ENCODE measurements at places on chromosomes 1 and 21.
A peak's percentile ranks its signal among the peaks of the same experiment; 100 is the strongest.

DNA sequence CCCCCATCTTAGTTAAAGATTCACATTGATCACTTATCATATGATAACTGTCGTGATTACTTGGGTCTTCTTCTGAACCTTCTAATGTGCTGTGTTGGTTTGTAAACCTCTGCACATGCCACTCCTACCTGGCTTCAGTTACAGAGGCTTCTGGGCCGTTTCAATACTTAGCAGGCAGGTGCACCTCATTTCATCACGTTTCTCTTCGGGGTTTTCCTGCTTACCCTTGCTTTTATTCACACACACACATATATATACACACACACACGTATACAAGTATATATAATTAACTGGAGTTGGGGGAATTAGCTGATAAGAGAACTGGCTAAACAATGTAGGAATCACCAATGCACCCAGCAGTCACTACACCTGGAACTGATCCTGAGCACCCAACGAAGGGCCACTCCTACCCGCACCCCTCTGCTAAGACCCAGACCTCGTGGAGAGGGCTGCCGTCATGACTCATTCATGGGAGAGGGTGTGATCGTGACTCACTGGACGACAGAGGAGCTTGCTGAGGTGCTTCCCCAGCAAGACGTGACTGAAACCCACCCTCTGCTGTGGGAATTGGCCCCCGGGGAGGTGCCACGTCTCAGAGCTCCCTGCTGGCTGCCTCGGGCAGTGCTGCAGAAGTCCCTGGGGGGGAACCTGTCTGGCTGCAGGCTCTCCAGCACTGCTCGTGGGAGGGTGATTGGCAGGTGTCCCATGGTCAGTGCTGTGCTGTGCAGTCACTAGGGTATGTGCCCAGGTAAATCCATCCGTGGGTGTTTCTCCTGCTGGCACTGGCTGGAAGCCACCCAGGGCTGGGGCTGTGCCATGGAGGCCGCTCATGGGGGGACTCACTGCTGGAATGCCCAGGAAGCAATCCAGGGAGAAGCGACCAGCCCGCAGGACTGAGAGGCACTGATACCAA lies 166.6 kb downstream of the DYRK1A start:
- no peak for DNase-seq

DNA sequence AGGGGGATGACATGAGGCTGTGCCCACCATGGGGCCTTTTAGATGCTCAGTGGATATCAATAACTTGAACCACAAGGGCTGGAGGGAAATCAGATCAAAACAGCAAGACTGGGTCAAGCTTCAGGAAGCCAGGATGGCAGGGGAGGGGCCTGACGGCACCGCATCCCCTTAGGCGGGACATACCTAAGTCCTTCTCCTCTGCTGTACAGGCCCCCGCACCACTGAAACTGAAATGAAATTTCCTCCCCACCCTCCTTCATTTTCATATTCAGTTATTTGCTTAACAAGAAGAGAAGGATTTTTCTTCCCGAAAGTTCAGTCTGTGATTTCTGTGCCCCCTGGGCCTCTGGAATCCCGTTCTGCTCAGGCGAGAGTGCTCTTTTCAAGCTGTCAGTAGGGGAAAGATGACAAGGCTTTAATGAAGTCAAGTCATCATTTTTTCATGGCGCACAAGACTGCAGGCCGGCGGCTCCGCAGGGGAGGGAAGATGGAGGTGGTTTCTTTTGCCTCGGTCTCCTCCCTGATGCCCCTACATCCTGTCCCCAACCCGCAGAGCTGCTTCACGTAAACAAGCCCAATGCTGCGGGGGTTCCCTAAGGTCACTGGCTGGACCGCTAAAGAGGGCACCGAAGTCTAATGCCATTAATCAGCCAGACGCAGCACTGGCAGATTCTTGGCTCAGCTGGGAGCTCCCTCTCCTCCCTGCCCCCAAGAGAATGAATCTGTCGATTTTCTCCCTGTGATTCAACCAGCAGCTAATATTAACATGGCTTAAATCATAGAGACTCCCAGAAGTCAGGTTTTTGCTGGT lies 264.8 kb downstream of the C1orf94 start:
- DNase-seq: no peak

DNA sequence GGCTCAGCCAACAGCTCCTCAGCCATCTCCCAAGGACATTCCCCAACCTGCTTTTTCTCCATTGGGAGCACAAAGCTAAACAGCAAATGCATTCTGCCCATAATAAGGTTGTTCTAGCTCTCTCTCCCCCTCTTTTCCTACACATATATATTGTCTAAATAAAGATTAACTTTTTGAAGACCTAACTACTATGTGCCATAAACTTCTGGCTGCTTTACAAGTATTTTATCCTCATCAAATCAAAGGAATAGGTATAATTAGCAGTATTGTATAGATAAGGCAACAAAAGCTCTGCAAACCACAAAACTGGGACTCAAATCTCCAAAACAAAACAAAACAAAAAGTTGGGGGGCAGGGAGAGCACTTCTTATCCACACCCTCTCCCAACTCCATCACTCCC lies 43.4 kb downstream of the TGFBR3 start:
- DNase-seq: no peak

- DNase-seq: no peak
Observed at GRCh38 chr1:20405893-20406604, 80.0 kb downstream of the CAMK2N1 start.

DNA sequence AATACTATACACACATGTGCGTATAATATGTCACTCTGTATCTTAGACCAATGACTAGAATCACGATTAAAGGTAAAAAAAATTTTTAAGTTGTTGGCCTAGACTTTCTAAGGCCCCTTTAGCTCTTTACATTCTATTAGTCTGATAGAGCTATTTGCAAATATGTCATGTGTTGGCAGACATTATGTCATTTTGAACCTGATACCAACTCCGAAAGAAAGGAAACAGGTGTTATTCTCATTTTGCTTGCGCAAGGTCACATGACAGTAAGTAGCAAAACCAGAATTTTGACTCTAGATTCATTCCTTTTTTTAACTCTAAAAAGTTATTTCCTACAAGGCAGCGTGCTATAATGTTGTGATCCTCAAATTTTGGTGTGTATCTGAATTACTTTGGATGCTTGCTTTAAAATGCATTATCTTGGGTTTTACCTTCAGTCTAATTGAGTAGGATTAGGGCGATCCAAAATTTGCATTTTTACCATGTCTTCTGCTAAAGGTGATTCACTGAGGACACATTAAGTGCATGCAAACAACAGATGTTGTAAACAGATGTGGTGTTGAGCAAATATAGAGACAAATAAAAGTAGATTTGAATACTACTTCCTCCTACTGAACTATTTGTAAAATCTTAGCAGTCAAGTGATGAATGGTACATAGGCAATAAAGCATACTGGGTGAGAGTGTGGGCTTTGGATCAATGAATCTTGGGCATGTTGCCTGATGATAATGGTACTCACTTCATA lies 63.5 kb upstream of the KIAA1614 start:
- no peak for DNase-seq

DNA sequence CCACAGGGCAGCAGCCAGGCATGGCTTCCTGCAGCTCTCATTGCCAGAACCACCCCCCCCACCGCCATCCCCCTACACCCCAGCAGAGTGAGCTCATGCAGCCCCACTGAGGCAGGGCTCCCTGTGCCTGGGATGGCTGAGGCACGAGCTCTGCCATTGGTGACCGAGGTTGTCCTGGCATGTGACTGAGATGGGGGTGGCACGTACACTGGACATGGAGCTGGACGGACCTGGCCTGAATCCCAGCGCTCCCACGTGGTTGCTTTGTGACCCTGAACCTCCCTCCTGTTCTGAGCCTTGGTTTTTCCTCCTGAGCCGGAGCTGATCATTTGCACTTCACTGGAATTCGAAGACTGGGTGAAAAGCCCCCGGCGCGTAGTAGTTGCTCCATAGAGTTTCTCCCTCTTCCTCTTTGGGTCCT lies 28.3 kb downstream of the ALPL start:
- DNase-seq: no peak

GRCh38 chr1:172376431-172376830 lies 44.1 kb upstream of the C1orf105 start:
- no peak for DNase-seq

- no peak for DNase-seq
Observed at GRCh38 chr21:33136847-33137502, 67.0 kb downstream of the OLIG1 start.

DNA sequence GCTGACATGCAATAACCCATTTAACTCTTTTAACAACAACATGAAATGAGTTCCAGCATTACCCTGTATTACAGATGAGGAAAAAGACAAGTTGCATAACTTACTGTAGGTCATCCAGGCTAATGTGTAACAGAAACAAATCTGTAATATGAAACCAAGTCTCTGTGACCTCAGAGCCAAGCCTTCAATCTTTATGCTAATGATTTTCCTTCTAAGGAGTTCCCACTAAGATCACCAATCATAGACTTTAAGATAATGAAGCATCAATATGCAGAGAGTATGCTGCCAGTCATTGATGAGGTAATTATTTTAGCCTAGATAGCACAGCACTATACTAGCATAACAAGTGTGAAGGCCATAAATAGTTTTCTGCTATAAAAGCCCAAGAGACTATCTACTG lies 35.6 kb upstream of the RNPC3 start:
- DNase-seq: no peak

DNA sequence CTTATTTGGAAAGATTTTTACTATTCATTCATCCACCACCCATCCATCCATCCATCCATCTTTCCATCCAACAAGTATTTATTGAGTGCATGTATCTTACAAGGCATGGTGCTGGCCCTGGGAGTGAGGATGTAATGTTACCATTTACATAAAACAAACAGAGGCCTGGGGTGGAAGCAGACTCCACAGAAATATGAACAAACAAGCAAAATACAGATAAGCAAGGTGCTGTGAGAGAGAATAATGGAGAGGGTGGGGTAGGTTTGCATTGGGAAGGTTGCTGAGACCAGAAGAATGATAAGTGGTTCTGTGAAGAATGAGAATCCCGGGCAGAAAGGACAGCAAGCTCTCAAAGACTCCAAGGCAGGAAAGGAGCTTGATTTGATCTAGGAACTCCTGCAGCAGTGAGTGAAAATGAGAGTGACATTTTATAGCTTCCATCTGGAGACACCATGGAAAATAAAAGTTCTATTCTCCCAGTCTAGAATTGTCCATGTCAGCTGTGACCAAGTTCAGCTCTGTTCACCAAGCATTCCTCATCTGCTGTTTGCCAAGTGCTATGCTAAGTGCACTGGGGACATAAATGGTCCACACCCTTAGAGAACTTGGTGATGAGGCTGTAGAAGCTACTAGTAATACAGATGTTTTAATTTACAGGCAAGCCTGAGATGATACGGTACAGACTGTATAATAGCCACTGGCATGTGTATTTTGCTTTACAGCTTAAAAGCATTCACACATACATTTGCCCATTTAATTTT lies 75.3 kb downstream of the PEX14 start:
- no peak for DNase-seq

- DNase-seq: peak; percentile 25
Observed at GRCh38 chr1:155277902-155278688, 832 bp downstream of the HCN3 start.

DNA sequence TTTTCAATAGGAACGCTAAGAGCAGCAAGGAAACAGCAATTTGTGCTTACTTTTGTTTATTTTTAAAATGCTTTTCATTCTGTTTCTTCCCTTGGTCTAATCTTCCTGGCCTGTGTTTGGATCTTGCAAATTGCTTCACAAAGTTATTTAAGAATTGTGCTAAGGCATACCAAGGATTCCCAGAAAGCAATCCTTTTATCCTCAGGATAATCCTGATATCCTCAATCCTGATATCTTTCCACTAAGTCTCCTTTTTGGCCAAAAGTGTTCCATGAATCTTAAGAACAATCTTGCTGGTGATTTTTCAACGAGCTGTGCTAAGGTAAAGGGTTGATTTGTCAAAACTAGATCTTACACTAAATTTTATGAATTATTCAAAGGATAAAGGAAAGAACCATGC lies 1577.9 kb downstream of the PLA2G4A start:
- DNase-seq: no peak

DNA sequence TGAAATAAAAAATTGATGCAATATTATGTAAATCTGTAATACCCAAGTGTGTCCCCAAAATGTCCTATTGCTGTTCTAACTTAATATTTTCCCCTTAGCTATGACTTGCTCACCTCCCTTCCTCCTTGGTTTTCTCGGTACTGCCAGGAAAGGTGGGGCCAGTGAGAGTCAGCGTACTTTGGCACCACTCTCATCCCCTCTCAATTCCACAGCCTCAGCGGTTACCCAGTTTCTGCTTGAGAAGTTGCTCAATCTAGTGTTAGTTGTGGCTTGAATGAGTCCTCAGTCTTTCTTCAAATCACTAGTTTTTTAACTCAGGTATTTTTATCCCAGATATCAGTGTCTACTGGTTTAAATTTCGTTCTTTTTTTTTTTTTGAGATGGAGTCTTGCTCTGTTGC lies 32.3 kb downstream of the BCAS2 start:
- no peak for DNase-seq

GRCh38 chr1:12368646-12369045 lies 138.8 kb downstream of the VPS13D start:
- no peak for DNase-seq

DNA sequence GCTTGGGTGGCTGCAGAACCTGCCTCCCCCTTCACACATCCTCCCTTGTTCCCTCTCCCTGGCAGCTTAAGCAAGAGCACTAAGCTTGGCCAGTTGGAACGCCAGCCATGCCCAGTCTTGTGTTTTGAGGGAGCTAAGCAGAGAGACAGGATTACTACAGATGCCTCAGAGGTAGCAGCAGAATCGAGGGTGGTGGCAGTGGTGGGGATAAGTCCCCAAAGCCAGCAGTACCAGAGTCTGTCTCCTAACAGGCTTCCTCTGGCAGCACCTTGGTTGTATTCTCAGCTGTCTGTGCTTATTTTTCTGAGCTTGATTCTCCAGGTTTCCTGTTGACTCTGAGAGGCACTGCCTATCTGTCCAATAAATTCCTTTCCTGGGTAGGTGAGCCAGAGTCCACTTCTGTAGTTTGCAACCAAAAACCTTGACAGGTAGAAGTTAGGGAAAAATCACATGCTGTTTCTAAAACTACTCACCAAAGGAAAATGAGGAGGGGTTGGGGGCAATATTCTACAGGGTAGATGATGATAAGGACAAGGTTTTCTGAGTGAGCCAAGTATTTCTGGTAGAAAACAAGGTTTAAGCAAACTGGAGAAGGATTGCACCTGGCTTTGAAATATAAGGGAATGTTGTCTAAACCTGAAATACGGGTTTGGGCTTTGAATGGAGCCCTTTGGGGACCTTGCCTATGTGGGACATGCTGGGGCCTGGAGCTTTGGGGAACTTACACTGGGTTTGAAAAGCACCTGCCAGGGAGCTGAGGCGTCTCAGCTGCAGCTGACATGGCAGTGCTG lies 100.8 kb downstream of the PBX1 start:
- no peak for DNase-seq

DNA sequence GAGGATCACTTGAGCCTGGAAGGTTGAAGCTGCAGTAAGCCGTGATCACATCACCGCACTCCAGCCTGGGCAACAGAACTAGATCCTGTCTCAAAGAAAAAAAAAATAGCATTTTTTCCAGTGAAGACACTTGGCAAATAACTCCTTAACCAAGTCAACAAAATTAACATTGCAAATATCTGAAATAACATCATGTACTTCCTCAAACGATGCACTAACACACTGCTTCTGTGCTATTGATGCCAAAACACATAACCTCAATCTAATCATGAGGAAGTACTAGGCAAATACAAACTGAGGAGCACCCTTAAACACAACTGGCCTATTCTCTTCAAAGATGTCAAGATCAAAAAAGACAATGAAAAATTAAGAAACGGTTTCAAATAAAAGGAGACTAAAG lies 32.3 kb downstream of the PABPC4 start:
- no peak for DNase-seq

Data from stimulated activated CD4-positive, alpha-beta T cell treated with anti-CD3 and anti-CD28 coated beads, TNF-alpha, amount 100 ng/mL, for 24 hours (primary cell).